ENCODE measurements at places on chromosomes 11 and 22.

- DNase-seq: no peak
These were observed 102.4 kb upstream of the TIMP3 start for GRCh38 chr22:32699001-32699582.

DNA sequence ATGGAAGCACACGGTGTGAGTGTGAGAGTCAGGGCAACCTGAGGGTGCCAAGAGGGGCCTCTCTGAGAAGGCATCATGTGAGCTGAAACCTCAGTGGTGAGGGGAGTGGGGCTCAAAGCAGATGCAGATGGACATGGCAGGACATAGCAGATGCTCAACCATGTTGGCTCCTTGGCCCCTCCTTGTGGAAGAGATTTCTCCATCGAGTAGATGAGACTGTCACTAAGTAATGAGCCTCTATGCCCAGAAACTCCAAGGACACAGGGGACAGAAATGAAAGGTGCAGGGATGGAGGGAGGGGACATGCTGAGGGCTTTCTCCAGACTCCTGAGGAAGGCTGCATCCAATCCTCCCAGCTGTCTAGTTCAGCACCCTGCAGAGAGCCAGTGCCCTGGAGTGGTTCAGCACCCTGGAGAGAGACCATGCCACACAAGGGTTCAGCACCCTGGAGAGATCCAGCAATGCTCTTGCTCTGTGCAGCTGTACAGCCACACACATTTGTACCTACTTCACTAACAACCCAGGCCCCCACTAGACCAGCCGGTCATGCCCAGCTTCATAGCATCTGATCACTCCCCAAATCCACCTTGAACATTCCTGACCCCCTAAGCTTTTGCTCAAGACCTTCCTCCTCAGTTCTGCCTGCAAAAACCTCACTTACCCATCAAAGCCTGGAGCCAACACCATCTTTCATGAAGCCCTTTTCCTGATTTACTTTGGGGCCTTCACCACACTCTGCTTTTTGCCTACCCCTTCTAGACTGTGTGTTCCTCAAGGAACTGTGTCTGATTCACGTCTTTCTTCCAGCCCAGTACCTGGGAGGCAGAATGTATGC lies 252.0 kb downstream of the CTTN start:
- DNase-seq: no peak

DNA sequence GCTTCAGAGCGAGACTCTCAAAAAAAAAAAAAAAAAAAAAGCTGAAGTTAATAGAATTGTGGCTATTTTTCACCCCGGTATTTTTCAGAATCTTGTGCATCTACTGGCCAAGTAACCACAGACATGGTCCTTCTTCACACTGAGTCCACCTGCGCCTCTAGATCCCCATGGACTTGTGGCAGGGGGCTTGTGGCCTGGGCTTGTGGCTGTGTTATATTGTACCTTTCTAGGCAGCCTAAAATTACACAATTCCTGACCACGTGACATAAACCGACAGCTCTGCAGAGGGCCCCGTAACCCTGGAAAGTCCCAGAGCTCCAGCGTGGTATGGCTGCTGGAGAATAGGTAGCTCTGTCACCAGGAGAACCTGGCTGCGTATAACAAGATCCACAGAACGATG lies 10.9 kb upstream of the NAALADL1 start:
- DNase-seq: no peak

GRCh38 chr11:44618561-44619425 lies 53.3 kb downstream of the CD82 start:
- no peak for DNase-seq

- no peak for DNase-seq
These were observed 9.8 kb upstream of the ASCL2 start for GRCh38 chr11:2280208-2280607.

- no peak for DNase-seq
These were observed 351.8 kb downstream of the BUD13 start for GRCh38 chr11:116420770-116421528.

- DNase-seq: no peak
These were observed 25.6 kb downstream of the TIMP3 start for GRCh38 chr22:32827049-32827602.

DNA sequence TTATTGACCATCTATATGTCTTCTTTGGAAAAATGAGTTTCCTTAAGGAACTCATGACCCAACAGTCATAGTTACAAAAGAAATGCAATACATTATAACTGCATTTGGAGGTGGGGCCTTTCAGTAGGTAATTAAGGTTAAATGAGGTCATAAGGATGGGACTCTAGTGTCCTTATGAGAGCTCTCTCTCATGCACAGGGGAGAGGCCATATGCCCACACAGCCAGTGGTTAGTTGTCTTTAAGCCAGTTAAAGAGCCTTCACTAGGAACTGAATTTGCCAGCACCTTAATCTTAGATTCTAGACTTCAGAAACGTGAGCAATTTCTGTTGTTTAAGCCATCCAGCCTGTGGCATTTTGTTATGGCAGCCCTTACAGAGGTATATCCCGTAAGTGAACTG lies 27.3 kb downstream of the INTS4 start:
- no peak for DNase-seq

DNA sequence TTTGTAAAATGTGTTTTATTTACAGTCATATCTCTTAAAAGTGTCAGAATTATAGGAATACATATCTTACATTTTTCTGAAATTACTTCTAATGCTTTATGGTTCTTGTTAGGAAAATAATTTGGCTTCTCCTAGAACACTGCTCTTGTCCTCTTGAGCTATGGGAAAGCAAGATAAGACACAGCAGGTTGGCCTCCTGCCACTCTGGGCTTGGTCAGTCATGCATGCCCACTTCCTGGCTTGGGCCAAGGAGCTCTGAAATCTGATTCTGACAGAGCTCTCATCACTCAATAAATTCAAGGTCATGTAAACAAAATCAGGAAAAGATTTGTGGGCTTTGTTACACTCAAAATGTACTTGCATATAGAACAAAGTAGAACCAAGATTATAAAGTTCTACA lies 1036.0 kb downstream of the OPCML start:
- no peak for DNase-seq

DNA sequence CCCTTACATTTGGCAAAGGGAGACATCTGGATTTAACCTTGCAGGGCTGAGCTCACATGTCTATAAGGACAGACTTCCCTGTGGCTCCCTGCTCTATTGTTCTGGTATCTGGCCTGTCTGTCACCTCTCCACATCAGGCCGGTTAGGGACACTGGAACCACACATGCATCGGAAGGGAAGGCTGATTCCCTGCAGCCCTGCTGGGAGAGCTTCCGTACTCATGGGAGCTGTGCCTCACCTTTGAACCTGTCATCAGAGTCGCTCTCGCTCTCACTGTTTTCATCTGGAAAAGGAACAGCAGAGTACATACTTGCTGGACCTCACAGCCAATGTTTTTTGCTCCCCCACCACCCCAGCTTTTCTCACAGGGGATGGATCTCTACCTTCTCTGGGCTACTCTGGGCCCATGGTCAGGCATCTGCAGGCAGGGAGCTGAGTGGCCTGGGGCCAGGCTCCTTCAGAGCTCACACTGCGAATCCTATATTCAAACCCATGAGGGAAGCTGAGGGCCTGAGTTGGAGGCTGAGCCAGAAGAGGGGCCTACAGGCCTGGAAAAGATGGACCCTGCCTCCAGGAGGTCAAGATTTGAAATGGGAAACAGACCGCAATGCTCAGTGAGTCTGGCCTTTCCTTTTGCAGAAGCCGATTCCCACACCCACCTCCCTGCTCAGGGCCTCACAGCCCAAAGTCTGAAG lies 31.3 kb downstream of the RPL27A start:
- DNase-seq: no peak

DNA sequence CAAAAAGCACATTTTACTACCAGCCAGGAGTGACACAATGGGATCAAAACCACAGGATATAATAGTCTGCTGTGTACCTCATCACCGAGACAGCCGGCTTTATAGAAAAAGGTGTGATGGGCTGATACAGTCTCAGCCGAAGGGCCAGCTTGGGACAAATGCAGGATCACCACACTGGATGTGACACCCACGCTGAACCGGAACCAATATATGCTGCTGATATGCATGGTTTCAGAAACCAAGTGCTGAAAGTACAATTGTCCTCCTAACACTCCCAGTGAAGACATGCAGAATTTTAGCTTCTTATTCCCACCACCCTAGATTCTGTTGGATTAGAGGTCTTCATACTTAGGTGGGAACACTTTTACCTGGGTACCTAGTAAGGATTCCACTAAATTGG lies 97.0 kb upstream of the LDLRAD3 start:
- no peak for DNase-seq

DNA sequence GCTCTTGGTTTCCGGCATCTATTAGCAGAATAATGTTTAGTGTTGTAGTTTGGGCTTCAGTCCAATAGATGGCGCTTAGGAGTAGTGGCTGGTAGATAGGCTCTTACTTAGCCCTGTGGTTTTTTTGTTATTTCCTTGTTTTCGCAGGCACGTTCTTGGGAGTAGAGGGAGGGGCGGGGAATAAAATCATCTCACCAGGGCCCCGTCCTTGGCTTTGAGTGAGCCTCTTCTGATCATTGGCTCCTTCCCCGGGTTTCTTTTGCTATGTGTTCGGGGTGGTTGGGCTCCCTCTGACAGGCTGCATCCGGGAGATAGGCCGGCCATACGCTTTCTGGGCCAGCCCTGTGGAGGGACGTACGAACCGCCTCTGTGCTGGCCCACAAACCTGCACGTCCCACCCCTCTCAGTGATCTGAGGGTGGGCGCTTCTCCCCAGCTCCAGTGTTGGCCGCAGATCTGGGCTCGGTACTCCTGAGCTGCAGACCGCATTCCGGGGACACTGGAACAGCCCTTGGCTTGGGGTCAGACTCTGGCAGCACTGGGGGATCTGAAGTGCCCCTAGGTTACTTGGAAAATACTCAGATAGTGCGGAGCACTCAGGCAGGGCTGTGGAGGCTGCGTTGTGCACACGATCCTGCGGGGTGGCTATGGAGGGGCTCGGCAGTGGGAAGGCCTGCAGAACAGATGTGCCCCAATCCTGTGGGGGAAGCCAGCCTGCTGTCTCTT lies 217.0 kb downstream of the DYNC2H1 start:
- DNase-seq: no peak

- no peak for DNase-seq
These were observed 38.3 kb downstream of the GAB4 start for GRCh38 chr22:16969508-16970327.

GRCh38 chr11:85717429-85717828 lies 31.4 kb upstream of the CCDC89 start:
- DNase-seq: no peak

DNA sequence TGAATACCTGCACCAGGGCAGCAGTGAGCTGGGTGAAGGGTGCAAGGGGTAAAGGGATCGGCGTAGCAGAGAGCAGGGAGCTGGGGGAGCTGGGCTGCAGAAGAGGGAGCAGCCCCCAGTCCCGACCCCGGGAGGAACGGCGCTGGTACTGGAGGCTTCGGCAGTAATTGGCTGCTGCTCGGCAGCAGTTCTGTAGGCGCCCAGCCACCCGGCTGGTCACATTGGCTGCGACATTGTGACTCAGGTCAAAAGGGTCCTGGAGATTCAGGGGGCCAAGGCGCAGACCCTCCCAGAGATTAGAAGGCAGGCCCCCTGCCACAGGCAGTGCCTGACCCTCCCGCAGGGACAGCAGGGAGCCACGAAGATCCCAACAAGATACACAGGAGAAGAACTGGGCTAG lies 2.1 kb upstream of the EEF1G start:
- no peak for DNase-seq

GRCh38 chr11:30062103-30062502 lies 45.3 kb upstream of the KCNA4 start:
- DNase-seq: no peak

- DNase-seq: no peak
These were observed 152.0 kb downstream of the WNT11 start for GRCh38 chr11:76054330-76054729.

DNA sequence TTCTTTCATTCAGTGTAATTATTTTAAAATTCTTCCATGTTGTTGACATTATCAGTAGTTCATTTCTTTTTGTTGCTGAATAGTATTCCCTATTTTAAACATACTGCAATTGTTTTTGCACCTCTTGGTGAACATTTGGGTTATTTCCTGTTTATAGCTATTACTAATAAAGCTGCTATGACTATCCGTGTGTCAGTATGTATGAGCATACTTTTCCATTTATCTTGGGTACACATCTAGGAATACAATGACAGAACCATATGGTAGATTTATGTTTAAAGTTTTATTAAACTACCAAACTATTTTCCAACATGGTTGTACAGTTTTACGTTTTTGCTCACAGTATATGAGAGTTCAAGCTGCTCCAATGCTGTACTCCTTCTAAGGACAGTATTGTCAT lies 22.0 kb upstream of the FIBIN start:
- DNase-seq: no peak

- no peak for DNase-seq
These were observed 1.1 kb downstream of the SPATA19 start for GRCh38 chr11:133844217-133844616.

DNA sequence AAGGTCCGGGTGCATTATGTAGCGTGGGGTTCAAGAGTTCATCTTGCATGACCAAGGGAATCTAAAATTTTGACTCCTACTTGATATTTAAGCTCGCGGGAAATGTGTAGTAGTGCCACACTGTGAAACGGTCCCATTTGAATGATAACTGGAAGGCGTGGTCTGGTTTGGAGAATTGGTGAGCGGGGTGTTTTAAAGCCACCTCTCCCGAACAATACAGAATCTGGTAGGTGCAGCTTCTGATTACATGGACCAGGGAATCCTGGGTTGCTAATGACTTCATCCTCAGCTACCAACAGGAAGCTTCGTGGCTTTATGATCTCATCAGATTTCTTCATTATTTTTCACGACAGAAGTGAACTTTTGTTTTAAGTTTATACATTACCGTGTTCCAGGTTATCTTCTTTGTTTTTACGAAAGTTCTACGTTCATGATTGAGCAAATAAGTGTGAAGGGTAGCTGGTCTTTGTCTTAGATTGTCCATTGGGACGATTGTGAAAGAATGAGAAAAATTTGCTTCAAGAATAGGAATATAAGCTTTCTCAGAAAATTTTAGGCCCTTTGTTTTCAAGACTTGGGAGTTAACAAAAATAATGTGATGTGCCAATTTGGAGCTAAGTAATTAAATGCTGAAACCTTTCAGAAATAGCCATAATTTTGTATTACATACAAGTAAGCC lies 1.7 kb downstream of the QSER1 start:
- no peak for DNase-seq

DNA sequence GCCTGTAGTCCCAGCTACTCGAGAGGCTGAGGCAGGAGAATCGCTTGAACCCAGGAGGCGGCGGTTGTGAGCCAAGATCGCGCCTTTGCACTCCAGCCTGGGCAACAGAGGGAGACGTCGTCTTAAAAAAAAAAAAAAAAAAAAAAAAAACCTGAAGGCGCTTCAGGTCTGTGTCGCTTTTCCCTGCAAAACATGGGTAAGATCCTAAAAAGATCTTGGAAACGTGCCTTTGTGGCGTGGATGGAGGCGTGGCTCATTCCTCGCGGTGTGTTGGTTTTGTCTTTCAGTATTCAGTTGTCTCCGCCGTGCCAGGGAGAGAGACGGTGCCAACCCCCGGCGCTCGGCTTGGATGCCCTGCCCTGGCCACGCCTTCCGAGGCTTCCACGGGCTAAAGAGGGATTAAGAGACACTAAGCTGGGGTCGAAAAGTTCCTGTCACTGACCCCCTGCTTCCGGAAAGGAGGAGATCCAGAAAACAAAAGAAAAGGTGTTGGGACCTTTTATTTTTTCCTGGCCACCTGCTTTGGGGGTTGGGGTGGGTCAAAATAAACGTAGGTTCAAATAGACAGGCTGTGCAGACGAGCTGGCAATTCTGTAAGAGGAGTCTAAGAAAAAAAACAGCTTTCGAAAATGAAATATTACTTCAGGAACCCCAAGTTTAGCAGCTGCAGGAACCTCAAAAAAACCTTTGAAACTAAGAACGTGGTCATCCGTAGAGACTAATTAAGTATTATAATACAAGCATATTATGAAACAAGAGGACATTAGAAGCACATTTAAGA lies 1.1 kb upstream of the SLC35F2 start:
- DNase-seq: no peak

Measured in stimulated activated CD8-positive, alpha-beta memory T cell treated with anti-CD3 and anti-CD28 coated beads, Interleukin-15, amount 100 ng/mL, for 1 hour (primary cell).